ENCODE measurements at places on chromosomes 3 and 15. TPM values are rescaled to one million over a fixed set of nuclear protein-coding genes. Genes with fewer than 3 reads are reported as not detected.

DNA sequence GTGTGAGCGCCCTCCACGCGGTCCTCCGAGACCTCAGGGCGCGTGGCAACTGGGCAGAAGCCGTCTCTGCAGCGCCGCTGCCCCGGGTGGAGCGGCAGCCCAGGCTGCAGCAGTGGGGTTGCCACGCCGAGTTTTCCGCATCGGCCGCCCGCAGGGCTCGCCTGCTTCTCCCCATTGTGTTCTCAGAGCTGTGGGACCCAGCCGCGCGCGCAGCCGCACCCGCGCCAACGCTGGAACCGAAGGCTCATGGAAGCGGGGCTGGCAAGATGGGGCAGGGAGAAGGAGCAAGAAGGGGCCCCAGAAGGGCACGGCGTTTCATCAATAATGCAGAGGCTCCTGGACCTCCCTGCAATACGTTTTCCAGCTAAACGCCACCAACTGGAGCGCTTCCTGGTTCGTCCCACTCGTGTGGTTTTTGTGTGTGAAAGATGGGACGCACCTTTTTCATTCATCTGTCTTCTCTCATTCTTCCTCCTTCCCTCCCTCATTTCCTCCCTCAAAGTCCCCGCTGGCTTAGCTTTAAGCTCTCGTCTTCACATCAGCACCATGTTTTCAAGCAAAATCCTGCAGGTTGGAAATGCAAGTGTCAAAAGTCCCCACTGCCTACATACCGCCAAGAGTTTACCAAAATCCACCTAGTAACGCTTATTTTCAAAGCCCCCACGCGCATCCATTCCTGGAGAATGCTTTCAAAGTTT lies 1.2 kb downstream of the ROBO1 start:
- no peak for DNase-seq
- H3K27me3 ChIP-seq = no peaks in the 10 kb centered on the region
- H3K36me3 ChIP-seq = no peaks in the 10 kb centered on the region
- no peaks in the 10 kb centered on the region for H3K4me1 ChIP-seq
- H3K27ac ChIP-seq = no peak overlapping the region

DNA sequence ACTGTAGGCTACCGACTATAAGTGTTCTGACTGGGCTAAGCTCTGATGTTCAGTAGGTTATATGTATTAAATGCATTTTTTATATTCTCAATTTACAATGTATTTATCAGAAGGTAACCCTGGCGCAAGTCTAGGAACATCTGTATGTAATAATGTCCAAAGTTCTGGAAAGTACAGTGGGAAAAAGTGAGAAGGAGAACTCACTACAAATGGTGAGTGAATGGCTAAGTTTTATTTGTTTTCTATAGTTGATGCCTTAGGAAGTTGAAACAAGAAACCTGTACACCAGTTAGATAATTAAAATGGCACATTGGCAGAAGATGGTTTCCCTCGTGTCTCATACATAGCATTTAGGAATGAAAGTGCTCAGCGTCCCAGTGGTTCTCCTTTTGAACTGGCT lies 333.4 kb upstream of the THRB start:
- H3K4me1 ChIP-seq = peaks cover 11% of the 10 kb centered on the region
- H3K36me3 ChIP-seq = no peaks in the 10 kb centered on the region
- peaks cover 14% of the 10 kb centered on the region for H3K27me3 ChIP-seq

- H3K27me3 ChIP-seq = no peaks in the 10 kb centered on the region
- H3K36me3 ChIP-seq = no peaks in the 10 kb centered on the region
- no peak for DNase-seq
- H3K4me1 ChIP-seq = no peaks in the 10 kb centered on the region
- no peak overlapping the region for H3K4me3 ChIP-seq
Observed at GRCh38 chr15:43229977-43230376, 9.2 kb upstream of the EPB42 start.

GRCh38 chr3:171228240-171228639 lies 201.7 kb upstream of the SLC2A2 start:
- no peaks in the 10 kb centered on the region for H3K36me3 ChIP-seq
- peaks cover 7% of the 10 kb centered on the region for H3K4me1 ChIP-seq
- H3K27ac ChIP-seq = no peak overlapping the region

- no peaks in the 10 kb centered on the region for H3K36me3 ChIP-seq
- H3K4me1 ChIP-seq = peaks cover 18% of the 10 kb centered on the region
- peak; percentile 58 for DNase-seq
- peak overlapping the region; percentile 5 for H3K27ac ChIP-seq
Observed at GRCh38 chr3:22159004-22159695, 408.1 kb upstream of the ZNF385D start.

DNA sequence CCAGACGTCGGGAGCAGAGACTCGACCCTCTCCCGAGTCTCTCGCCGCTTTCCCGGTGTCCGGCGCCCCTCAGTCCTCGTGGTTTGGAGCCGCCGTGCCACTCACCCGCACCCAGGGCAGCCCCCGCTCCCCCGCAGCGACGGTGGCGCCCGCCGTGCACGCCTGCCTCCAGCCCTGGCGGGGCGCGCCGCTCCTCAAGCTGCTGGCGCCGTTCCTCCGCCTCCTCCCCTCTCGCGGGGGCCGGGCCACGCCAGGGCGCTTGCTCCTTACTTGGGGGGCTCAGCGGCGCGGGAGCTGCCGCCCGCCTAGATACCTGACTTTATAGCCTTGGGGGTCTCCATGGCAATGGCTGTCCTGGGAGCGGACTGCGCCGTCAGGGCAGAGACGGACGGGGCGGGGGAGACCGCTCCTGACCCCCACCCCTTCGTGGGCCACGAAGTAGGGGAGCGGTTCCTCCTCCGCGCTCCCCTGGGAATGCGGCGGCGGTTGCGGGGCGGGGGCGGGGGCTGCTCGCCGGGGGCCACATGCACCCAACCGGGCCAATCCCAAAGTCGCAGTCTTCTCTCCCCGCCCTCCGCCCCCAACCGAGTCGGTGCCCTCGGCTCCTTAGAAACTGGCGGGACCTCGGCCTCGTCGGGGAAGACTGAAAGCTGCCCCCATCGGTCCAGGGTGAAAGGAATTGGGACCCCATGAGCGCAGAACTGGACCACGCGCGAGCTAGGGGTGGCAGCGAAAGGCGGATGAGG lies at the start of gene ANKRD63:
ANKRD63 (minus strand) TSS at position 196 of the 746 bp plus-strand sequence. CDS start 478 bp downstream, outside the sequence.
- H3K36me3 ChIP-seq = no peaks in the 10 kb centered on the region
- no peaks in the 10 kb centered on the region for H3K27me3 ChIP-seq
- H3K4me1 ChIP-seq = no peaks in the 10 kb centered on the region
- H3K4me3 ChIP-seq = peak within 1 kb of the TSS; percentile 64
- no peak for DNase-seq
- H3K27ac ChIP-seq = no peak within 1 kb of the TSS

- H3K27me3 ChIP-seq = no peaks in the 10 kb centered on the region
- H3K4me3 ChIP-seq = no peak overlapping the region
- no peaks in the 10 kb centered on the region for H3K36me3 ChIP-seq
- peaks cover 17% of the 10 kb centered on the region for H3K4me1 ChIP-seq
- H3K27ac ChIP-seq = no peak overlapping the region
Observed at GRCh38 chr3:62562017-62562416, 188.7 kb upstream of the FEZF2 start.

MRPS11 gene
- 64.5 TPM for total RNA-seq

PLSCR2 gene
- not detected for total RNA-seq

STARD5 gene
- 3.4 TPM for total RNA-seq

DVL3 gene
- 74.5 TPM for total RNA-seq

All from MCF 10A (cell line).